ENCODE measurements at places on chromosomes 12 and 14.

- no peak for DNase-seq
These were observed 51.6 kb upstream of the SRP54 start for GRCh38 chr14:34931206-34931605.

DNA sequence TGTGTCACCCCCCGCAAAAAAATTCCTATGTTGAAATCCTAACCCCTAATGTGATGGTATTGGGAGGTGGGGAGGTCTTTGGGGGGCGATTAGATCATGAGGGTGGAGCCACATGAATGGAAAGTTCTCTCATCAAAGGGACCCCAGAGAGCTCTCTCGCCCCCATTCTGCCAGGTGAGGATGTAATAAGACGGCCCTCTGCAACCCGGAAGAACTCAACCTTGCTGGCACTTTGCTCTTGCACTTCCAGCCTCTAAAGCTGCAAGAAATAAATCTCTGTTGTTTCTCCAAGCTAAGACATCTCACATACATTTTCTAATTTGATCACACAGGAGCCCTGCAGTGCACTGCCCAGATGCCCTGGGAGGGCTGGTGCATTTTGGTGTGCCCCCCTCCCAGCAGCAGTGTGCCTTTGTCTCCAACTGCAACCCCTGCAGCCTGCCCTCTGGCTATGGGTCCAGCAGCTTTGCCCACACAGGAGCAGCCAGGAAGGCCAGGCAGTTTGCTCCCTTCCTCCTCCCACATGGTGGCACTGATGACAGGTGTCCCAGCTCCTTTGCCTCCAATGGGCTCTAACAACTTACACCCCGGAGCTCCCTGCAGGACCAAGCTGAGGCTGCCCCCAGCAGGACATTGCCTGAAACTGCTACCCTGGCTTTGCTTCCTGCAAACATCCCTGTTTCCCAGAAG lies 59.3 kb downstream of the C14orf132 start:
- no peak for DNase-seq

DNA sequence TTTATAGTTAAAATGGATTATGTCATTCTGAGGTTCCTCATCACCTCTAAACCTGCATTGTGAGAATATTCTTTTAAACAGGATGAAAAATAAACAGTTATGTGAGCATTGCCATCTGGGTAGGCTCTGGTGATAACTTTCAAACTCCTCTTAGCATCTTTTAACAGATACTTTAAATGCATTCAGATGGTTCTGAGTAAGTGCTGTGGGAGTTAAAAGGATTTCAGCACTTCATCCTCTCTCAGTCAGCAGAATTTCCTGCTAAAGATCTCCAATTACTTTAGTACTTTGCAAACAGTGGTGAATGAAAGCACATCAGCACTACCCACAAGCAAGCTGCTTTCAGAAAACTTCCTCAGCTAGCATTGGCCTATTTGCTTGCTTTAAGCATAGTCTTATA lies 59.3 kb upstream of the TMTC1 start:
- DNase-seq, result no peak

GRCh38 chr12:85733221-85733840 lies 102.9 kb downstream of the RASSF9 start:
- DNase-seq, result no peak

DNA sequence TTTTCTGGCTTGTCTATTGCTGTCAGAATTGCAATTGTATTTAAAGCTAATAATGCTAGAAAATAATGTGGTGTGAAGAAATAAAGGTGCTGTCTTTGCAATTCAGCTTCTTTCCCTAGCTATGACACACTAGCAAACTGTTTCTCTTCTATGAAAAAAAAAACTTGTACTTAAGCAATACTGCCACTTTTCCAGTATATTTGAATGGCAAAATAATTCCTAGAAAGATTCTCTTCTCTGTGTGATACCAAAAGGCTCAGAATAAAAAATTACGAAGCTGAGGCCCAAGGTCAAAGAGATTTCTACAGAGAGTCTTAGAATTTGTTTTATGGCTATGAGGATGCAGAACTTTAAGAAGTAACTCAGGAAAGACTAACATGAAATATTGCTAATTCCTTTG lies 235.5 kb downstream of the ADAMTS20 start:
- DNase-seq, result no peak

- no peak for DNase-seq
These were observed 54.8 kb downstream of the BMAL2 start for GRCh38 chr12:27387473-27387872.

DNA sequence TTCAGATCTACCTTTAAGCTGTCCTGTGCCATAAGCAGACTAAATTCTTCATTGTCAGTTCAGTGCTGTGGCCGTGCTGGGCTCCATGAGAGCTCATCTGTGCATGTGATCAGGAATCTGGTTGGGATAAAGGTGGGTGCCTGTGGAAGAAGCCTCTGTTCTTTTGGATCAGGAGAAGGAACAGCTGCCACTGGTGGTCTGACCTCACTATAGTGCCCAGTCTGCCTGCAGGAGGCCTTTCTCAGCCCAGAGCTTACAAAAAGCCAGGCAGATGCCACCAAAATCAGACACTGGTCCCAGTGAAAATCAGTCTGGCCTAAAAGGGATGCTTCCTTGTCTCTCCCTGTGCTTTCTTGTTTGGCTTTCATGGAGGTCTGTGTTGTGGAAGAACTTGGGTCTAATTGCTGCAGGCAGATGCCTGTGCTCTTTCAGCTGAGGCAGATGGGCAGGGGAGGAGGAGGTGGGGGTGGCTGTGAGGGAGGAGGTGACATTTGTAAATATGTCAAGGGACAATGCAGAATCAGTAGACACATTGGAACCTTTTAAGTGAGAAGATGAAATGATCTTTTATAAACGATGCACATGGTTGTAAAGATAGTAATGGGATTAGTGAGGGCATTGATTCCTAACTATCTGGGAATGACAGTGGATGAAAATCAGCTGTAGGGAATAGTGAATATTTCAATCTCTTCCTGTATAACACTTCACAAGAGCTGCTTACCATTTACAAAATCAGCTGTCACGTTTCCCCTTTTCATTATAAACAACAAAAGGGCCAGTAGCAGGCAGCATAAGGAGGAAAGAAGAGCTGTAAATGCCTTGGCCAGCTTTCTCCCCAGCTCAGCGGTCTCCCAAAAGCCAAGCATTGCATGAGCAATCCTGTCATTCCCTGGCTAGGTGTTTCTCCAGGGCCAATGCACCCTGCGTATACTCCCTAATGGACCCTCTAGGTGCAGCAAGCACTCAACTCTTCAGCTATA lies 44.6 kb downstream of the CACNA2D4 start:
- DNase-seq, result no peak

DNA sequence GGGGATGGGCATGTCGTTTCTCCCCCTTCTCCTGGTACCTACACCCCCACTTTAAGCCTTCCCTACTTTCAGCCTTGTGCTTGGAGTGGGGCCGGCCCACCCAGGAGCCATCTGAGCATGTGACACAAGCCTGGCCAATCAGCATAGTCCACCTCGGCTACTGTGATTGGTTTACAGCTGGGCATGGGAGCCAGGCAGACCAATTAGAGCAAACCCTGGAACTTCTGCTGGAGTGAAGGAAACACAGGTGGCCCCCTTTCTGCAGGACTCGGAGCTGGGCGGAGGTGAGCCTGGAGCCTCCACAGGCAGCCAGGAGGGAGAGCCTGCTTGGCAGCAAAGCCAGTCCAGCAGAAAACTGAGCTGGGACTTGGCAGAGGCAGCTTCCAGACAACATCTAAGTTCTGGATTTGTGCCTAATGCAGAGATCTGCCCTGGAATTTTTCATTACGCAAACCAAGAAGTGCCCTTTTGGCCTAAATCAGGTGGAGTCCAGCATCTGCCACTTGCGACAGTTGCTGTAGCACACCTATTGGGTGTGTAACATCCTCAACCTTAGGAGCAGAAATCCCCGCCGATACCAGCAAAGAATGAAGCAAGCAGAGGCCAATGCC lies 59.5 kb downstream of the SCARB1 start:
- no peak for DNase-seq

GRCh38 chr12:59823567-59823966 lies 227.7 kb downstream of the SLC16A7 start:
- no peak for DNase-seq

- DNase-seq, result no peak
These were observed 13.0 kb downstream of the TTC7B start for GRCh38 chr14:90803249-90803648.

DNA sequence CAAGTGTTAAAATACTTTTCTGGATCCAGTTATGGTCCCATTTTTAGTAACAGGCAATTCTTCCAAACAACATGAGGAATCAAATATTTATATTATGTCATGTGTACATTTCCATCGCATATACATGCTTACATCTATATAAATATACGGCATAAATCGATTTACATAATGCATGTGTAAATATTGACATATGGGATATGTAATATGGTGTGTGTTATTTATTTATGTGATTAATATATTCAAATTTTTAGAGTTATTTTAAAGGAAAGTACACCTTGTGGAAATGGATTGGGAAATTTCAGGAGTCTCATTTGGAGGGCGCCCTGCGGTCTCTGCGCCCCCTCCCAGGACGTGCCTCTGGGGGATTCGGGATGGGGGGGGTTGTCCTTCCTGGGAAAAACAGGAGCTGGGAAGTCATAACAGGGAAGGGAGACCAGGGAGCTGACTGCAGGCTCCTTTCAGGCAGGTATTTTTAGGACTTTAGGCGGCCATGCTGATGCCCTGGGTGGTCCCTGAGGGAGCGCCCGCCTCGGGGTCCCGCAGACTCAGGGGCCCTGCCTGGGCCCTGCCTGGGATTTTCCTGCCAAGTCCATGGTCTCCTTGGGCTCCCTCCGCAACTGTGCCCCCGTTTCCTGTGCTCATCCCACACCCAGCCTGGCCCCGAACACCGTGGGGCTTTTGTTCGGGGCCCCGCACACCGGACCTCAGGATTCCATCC lies 82.7 kb upstream of the SFSWAP start:
- no peak for DNase-seq

GRCh38 chr12:120685522-120685921 lies 1.4 kb upstream of the MLEC start:
- DNase-seq, result no peak

DNA sequence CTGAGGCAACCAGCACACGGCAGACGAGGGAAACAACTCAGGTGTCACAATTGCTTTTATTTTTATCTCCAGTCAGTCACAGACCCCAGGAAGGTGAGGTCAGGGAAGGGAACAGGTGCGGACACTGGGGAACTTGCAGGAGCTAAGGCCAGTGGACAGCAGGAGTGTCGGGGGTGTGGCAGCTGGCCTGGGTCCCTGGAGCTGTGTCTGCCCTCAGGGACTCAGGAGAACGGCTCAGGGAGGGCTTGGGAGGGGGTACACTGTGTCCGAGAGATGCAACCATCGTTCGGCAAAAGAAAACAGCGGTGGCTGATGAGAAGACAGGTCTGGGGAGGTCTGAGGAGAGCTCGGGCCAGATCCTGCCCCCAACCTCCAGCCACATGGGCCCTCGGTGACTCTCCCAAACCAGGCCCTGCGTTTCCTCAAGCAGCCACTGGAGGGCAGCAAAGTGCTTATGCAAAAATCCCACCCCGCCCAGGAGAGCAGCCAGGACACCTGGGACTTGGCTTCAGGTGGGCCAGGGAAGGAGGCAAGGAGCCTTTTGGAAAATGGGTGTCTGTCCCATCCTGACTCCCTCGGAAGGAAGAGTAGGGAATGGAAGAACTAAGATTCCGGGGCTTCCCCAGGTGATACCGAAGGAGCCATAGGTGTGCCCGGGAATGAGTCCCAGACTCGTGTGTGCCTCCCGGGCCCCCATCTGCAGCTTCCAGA lies 24.1 kb upstream of the BCDIN3D start:
- peak; percentile 15 for DNase-seq

GRCh38 chr12:13000616-13000924 lies 505 bp upstream of the HEBP1 start:
- DNase-seq, result no peak

DNA sequence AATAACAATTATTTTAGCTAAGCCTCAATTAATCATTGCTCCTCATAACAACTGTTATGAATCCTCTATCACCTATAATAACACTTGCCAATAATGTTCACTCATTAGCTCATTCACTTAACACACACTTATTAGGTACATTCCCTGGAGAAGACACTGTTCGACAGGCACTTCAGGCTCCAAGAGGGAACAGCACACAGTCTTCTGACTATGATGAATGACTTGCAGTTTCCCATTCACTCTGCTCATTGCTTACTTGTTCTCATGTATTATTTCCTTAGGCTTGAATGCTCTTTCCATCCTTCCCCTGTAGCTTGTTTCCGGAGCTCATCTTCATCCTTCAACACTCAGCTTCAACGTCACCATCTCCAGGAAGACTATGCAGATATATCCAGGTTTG lies 437.3 kb downstream of the TMEM132D start:
- DNase-seq, result no peak

DNA sequence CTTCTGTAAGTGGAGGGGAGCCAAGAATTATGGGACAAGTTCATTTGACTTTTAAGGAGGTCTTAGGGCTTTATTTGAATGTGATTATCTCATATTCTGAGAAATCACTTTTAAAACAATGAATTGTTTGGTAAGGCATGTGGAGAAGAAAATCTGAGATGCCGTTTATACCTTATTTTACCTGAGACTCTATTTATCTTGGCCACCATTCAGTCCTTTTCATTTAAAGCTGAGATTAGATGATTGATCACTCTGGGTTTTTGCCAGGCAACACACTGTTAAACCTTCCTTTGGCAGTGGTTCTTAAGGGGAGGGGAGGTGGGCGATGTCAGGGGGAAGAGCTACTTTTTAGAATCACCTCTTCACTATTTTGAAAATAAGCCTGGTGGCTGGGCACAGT lies 11.4 kb downstream of the CAND1 start:
- DNase-seq, result no peak

GRCh38 chr12:59927032-59927431 lies 331.2 kb downstream of the SLC16A7 start:
- DNase-seq, result no peak

DNA sequence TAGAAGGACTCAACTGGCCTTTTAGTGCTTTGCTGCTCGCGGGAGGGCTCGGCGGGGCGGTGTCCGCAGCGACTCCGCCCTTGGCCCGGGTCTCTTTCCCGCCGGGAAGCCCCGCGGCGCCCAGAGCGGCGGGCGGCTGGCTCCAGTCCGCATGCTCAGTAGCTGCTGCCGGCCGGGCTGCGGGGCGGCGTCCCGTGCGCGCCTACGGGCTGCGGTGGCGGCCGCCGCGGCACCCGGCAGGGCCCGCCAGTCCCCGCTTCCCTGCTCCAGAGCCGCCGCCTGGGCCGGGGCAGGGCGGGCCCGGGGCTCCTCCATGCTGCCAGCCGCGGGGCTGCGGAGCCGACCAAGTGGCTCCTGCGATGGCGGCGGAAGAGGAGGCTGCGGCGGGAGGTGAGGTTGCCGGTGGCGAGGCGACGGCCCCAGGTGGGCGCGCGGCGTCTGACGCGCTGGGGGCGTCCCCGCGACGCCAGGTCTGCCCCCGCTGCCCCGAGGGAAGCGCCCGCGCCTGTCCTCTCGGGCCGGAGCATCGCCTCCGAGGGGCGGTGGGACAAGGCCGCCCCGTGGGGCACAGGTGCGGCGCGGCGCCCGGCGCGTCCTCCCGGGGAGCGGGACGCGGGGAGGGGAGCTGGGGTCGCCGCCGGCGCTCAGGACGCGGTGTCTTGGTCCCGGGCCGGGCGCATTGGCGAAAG lies at the start of gene BMAL2:
BMAL2 (plus strand) TSS at position 123 of the 689 bp plus-strand sequence; CDS start at position 360, 237 bp downstream.
- DNase-seq, result no peak

All from AML-193 (cell line).